C1 segment of cervical spinal cord (tissue), 14 donors: ENCODE measurements at places on chromosomes 6 and 20.

DNA sequence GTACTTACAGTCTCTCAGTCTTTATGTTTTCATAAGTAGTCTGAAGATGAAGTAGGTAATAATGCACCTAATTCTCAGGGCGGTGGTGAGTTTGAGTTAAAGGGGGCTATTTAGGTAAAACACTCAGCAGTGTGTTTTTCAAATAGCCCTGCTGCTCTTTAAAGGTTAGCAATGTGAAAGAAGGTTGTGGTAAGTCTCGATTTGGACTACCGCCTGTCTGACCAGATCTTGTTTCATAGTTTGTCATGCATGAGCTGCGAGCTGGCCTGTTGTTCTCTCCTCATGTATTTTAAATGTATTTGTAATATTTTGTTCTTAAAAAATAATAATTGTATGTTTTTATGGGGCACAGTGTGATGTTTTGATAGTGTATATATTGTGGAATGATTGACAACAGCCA is 340.2 kb downstream of the DHX35 start:
- DNase-seq, result no peak

- DNase-seq, result no peak
These were observed 4.4 kb downstream of the VSTM2L start for GRCh38 chr20:37907330-37907676.

GRCh38 chr6:132404736-132405135 is 3.5 kb upstream of the MOXD1 start:
- DNase-seq, result no peak

DNA sequence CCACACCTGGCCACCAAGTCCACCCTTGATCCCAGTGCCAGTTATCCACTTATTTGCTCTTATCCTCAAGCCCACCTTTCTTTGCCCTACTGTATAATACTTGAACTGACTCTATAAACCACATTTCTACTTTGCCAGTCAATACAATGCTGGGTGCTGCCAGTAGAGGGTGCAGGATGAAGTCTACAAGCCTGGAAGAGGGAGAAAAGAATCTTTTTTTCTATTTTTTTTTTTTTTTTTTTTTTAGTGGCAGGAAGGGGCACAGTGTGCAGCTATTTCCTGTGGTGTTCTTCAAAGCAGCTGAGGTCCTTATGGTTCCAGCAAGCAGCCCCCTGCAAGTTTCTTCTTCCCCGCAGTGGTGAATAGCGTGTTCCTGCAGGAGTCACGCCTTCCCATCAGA is 22.2 kb upstream of the GABRR1 start:
- no peak for DNase-seq

- no peak for DNase-seq
These were observed 91.1 kb downstream of the MRPL14 start for GRCh38 chr6:44036196-44036595.

GRCh38 chr6:106107043-106107613 is 21.0 kb downstream of the PRDM1 start:
- DNase-seq, result no peak

GRCh38 chr6:90251295-90251992 is 45.2 kb downstream of the BACH2 start:
- DNase-seq, result no peak

DNA sequence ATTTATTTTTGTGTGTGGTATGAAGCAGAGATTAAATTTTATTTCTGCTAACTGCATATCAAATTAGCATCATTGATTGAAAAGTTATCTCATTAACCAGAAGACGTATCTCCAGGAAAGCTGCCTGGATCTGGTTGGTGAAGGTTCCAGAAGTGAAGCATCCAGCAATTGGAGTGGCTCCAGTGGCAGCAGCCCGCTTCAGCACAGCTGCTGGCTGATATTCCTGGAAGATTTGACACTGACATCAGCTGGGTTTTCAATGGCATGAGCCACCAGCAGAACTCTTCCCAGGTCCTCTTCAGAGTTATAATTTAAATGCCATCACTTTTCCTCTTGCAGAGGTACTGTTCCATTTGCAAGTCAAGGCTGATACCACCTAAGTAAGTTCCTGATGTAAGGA is 363.5 kb downstream of the BCKDHB start:
- DNase-seq, result no peak

- no peak for DNase-seq
These were observed 29.6 kb downstream of the RNASET2 start for GRCh38 chr6:166926748-166927147.

GRCh38 chr6:22017766-22018165 is 279.1 kb downstream of the PRL start:
- no peak for DNase-seq

GRCh38 chr6:111949546-111949945 is 76.3 kb upstream of the FYN start:
- no peak for DNase-seq

DNA sequence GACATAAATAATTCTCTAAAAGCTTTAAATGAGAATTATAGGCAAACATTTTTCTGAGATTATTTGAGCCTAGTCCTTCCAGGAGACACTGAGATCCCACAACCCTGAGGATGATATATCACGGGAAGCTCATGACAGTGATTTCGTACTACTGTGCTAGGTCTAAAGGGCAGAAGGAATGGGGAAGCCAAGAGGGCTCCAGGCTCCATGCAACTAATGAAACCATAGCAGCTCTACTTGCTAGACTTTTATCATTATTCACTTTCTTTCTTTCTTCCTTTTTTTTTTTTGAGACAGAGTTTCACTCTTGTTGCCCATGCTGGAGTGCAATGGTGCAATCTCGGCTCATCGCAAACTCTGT is 57.3 kb upstream of the SGK1 start:
- DNase-seq, result no peak

DNA sequence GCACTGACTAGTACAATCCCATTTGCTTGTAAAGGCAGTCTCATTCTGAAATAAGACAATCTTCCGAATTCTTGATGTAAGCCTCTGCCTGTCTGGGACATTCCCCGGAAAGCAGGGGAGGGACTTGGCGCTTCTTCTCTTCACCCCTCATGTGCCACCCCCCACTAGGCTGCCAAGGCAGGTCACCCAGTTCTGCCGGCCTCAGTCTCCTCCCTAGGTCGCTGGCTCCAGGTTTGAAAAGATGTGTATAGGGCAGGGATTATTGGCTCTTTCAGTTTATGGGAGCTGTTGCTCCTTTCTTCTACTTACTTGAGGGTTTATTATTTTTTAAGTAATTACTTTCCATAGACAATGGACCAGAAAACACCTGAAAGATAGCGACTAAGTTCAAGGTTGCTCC is 158.1 kb upstream of the RPS6KA2 start:
- DNase-seq, result no peak

DNA sequence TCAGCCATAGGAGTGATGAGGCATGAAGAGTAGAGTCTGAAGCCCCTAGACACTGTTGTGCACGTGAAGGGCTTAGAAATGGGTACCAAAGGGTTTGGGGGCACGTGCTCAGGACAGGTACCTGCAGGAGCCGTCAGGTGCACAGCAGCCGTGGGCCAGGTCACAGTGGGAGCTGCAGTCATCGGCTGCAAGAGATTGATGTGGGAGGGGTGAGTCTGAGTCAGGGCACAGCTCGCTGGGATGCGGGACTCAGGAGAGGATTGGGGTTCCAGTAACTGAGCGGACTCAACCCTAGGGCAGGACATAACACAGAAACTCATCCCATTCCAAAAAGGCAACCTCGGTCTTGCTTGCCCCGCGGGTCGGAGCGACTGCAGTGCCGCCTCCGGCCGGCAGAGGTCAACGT is 1.1 kb downstream of the DLK2 start:
- DNase-seq, result peak; percentile 69

- DNase-seq, result no peak
These were observed 232.2 kb downstream of the LY86 start for GRCh38 chr6:6820641-6821238.

DNA sequence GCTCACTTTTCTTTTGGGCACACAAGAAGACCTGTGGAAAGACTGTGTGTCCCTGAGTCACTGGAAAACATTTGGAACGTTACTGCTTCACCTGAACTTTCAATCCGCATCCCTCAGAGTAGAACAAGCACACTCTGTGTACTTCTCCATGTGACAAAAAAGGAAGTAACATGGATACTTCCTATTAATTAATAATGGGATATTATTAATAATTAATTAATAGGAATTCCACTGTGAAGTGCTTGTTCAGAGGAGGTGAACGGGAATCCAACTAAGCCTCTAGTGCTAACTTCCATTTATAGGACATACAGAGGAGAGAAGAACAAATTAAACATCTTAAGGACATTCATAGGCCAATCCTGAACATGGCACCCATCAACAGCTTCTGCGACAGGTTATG is 407.8 kb downstream of the SYNE1 start:
- no peak for DNase-seq

GRCh38 chr6:163086624-163086920 is 327.9 kb upstream of the QKI start:
- DNase-seq, result no peak

DNA sequence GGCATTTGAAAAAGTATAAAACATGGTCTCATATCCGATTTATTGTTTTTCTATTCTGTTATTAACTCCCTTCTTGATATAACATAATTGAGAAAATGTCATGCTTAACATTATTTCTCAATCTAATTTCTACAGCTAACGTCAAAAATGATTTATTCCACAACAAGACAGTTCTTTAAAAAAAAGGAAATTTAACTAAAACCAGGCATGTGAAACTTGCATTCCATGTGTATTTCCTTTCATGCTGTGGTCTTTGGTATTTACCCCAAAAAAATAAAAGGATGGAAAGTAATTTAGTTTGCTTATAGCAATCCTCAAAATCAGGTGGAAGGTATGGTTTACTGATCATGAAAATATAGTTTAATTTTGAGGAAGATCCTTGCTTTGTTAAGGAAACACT is 142.8 kb downstream of the COL21A1 start:
- no peak for DNase-seq

- no peak for DNase-seq
These were observed 503.5 kb upstream of the CITED2 start for GRCh38 chr6:139877828-139878405.

- DNase-seq, result no peak
These were observed 61.1 kb downstream of the SLC2A10 start for GRCh38 chr20:46770330-46771194.
